ENCODE measurements at places on chromosomes 2 and 18. TPM values are rescaled to one million over a fixed set of nuclear protein-coding genes. Genes with fewer than 3 reads are reported as not detected.

Gene TMEM198
- total RNA-seq: 5.9 TPM

Gene CENPA
- total RNA-seq: 19.8 TPM

Gene ARHGEF4
- total RNA-seq: 0.89 TPM

Gene NEURL3
- not detected for total RNA-seq

Gene SAG
- total RNA-seq: not detected

Gene ABCB11
- not detected for total RNA-seq

Gene GTF2A1L
- total RNA-seq: not detected

Gene ERLEC1
- total RNA-seq: 12.1 TPM

Gene SNORC
- total RNA-seq: 4.1 TPM

GRCh38 chr18:78915446-78916008 is 64.1 kb upstream of the SALL3 start:
- DNase-seq: no peak

- peak; percentile 39 for DNase-seq
Measured at GRCh38 chr2:17752892-17753802, 463 bp downstream of the SMC6 start.

DNA sequence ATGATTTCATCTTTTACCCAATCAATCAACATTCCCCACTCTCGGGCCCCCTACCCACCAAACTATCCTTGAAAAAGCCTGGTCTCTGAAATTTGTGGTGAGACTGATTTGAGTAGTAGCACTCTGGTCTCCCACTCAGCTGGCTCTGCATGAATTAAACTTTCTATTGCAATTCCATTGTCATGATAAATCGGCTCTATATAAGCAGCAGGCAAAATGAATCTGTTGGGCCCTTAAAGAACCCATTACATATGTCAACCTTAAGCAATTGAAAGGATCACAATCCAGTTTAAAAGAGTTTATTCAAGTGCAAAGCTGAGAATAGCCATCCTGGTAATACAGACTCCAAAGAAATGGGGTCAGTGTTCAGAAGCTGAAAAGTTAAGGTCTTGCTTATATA is 68.2 kb downstream of the NEURL3 start:
- DNase-seq: no peak

DNA sequence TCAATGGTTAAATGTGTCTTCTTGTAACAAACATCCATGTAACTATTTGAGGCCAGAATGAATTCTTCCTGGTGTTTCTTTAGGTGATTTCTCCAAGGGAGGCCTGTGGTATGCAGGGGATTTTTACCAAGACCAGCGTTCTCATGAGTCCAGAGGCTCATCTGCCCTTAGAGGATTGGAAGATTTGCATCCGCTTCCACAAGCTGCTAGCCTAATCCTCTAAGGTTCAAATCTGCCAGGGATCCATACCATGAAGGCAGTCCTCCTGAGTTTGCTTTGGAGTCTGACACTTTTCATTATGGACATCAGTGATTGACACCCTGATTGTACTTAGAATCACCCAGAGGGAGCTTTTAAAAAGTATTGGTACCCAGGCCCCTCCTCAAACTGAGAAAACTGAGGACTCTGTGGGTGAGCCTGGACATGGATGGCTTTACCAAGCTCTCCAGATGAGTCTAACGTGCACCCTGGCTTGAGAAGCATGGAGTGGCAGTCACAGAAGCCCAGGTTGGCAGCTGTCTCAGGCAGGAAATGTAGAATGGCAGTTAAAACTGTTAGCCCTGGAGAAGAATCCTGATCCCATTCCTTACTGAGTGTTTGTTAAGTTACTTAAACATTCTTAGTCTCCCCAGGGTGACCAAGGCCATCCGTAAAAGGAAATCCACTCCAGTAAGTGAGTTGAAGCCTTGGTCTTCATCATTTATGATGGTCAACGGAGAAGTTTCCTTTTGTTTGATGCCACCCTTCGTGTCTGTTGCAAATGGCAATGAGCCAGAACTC is 95.3 kb upstream of the RMDN2 start:
- DNase-seq: peak; percentile 41

DNA sequence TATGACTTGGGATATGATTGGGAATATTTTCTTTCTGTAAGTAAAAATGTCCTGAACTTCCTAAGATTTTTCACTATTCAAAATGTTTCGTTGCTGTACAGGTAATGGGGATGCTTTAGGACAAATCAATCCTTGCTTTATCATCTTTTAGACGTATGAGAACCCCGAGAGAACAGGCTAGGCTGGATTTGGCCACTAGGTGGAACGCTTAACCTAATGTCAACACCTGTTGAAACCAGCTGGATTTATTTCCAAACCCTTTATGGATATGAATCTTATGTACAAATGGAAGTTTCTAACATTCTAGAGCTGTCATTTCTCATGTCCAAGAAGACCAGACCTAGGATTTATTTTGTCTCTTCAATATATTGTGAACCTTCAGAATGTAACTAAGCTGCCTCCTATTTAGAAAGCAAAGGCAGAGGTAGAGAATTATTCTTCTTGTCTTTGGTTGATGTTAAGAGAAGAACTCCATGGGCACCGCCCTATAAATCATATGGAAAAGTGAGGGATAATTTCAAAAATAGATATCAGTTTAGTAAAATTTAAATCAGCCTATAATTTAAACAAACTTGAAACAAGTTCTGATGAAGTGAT is 96.7 kb downstream of the PMAIP1 start:
- peak; percentile 21 for DNase-seq

- no peak for DNase-seq
Measured at GRCh38 chr2:29001806-29002205, 20.7 kb downstream of the TOGARAM2 start.

DNA sequence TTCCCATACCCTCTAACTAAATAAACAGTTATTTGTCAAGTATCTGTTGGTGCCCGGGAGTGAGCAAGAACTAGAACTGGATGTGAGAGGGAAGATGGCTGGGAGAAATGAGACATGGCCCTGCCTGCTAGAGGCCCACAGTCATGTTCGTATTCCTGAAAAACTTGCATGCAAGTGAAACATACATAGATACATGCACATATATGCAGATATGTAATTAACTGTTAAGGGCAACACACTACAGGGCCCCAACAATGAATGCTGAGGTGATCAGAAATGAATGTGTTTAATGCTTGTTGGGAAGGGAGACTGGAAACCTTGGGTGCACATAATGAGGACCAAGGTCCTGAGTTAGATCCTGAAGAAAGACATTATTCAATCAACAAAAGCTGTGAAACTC is 49.8 kb downstream of the ADD2 start:
- DNase-seq: peak; percentile 26

DNA sequence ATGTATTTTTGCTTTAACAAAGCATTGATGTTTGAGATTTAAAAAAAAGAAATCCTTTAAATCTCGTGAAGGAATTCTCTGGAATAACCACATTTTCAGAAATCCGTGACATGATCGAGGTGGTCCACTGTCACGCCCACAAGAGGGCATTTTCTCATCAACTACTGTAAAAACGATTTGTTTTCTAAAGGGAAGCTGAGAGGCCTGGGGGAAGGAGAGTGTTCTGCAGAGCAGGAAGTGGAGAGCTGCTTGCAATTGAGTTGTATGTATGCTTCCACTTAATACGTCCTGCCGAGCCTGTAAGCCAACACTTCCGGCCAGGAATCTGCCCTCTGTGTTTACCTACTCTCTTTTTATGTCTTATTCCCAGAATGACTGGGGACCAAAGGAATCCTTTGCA is 19.4 kb downstream of the KLHL29 start:
- DNase-seq: peak; percentile 70

DNA sequence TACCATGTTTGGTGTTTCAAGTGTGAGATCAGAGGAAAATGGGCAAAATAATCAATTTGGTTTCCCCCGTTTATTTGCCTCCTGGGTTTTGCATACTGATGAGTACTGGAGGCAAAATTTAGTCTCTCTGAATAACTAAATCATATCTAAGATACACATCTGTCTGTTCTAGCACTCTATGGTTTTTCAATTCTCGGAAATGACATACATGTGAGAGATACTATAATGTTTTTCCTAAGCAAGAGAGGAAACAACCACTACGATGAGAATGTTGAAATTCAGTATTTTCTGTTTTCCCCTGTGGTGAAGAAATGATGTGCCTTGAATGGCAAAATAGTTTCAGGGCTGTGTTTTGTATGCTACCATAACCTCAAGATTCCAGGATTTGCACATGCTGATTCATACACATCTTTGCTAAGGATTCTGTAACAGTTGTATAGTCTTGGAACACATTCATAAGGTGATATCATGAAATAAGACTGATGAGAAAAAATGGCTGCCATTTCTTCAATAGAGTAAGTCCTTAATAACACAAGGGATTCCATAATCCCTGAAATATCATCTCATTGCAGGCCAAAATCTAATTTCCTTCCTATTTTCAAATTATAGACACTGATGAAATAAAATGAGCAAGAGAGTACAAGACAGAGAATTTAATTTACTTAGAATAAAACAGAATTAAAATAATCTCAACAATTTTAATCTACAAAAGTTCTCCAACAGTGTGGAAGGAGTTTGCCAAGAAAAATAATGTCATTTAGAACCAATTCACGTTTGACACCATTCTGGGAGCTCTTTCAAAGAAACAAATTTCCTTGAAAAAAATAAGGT is 316.6 kb downstream of the FIGN start:
- no peak for DNase-seq

GRCh38 chr2:57461624-57462023 is 585.0 kb upstream of the VRK2 start:
- no peak for DNase-seq

DNA sequence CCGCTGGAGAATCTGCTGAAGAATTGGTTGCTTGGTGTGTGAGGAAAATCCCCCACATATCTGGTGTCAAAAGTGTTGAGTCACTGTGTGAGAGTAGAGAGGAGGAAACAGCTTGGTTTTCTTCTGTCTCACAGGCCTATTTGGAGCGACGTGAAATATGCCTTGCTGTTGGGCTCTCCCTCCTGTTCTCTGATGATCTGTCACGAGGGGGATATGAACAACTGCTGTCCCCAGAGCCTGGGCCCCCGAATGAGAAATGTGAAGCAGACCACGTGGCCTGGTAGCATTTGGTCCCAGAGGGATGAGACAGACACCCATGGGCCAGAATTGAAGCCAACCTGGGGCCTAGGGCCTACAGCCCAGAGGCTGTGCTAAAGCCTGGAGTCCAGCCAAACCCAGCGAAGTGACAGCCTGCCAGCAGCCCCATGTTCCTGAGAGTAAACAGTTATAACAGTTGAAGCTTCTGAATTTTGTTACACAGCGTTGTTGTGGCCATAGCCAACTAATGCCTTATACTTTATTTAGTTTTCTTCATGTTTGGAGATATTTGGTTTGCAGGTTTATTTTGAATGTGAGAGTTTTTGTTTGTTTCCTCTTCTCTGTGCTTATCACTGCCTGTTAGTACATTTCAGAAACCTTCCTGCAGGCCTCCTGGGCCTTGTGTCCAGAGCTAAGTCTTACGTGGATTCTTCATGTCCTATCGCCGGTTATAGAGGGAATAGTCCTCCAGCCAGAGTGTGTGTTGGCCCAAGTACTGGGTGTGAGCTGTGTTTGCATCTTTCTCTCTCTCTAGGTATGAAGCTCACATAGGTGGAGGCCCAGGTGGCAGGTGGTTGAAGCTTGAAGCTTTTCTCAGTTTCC is 18.7 kb upstream of the COLEC12 start:
- peak; percentile 60 for DNase-seq

- DNase-seq: no peak
Measured at GRCh38 chr18:9428301-9428706, 47.0 kb upstream of the RALBP1 start.

DNA sequence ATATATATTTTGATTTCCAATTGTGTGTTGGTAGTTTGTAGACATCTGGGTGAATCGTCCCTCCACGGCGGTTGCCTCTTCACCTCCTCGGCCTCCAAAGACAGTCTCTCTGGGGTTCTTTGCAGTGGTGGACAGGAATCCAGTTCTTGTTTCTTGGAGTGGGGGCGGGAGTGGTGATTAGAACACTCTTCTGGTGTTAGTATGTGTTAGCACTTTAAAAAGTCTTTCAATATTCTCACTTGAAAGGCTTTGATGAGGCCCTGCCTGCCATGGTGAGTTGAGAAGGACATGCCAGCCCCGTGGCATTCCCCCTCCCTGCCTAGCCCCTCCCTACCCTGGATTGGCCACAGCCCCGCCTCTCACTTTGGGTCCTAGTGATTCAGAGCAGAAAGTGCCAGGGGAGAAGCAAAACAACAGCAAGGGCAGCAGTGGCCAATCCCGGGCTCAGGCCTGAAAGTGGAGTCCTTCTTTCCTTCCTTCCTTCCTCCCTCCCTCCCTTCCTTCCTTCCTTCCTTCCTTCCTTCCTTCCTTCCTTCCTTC is 316.8 kb upstream of the HS6ST1 start:
- peak; percentile 73 for DNase-seq

- peak; percentile 68 for DNase-seq
Measured at GRCh38 chr2:174836377-174836994, 72.2 kb upstream of the CHRNA1 start.

DNA sequence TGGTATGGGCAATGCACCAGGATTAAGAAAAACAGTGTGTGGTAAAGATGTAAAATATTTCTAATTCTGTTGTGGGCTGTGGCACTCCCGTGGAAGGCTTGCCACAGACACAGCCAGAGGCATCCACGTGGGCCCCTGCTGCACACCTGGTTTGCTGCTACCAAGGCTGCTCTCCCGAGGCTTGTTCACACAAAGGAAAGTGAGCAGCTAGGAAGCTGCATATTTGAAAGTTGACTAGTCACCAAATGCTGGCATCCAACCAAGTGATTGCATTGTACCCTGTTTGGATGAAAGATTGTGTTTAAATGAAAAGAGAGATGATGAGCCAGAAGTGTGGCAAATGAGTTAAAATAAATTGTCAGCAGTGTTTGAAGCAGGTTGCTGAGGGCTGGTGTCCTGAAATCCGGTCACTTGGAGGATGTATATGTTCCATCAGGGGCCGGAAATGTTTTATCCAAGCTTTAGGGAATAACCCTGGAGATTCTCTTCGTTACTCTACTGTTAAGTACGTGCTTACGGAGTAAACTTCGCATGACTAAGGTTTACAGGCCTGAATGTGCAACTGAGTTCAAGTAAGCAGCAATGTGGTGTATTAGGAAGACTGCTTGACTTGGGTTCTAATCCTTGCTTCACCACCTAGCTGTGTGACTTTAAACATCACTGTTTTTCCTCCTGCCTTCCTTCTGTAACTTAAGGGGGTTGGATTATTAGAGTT is 86.1 kb downstream of the MSH2 start:
- DNase-seq: peak; percentile 51

- DNase-seq: no peak
Measured at GRCh38 chr2:241841181-241842066, 17.3 kb downstream of the PDCD1 start.

- DNase-seq: peak; percentile 97
Measured at GRCh38 chr2:84958135-84959059, 12.6 kb upstream of the KCMF1 start.

DNA sequence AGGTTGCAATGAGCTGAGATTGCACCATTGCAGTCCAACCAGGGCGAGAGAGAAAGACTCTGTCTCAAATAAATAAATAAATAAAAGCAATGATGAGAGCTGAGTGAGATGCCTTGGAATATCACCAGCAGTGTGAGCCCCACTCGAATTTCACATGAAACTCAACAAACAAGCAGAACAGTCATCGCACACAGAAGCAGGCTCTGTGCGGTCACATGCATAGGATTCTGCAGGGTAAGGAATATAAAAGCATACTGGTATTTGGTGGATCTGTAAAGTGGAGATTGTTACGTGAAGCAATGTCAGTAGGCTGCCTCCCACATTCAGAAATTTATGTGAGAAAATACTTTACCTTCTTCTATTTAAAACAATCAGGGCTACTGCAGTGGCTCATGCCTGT is 18.0 kb upstream of the AP1S3 start:
- DNase-seq: peak; percentile 12

All from MG63 (cell line).